ENCODE measurements at places on chromosomes 5 and 9. TPM values are rescaled to one million over a fixed set of nuclear protein-coding genes. Genes with fewer than 3 reads are reported as not detected.

The LAMC3 gene
- total RNA-seq, result 2.9 TPM

The GFPT2 gene
- total RNA-seq, result 40.8 TPM

The ARL10 gene
- 4.4 TPM for total RNA-seq

The SNCAIP gene
- total RNA-seq, result 7.7 TPM

The LCN1 gene
- not detected for total RNA-seq

The SEMA5A gene
- total RNA-seq, result 2.6 TPM

The BHMT2 gene
- 83.1 TPM for total RNA-seq

The SIT1 gene
- 3.8 TPM for total RNA-seq

The LVRN gene
- total RNA-seq, result 125 TPM

The PLCXD3 gene
- total RNA-seq, result 8.1 TPM

The STKLD1 gene
- not detected for total RNA-seq

The RNF183 gene
- total RNA-seq, result not detected

The PTGR1 gene
- 72.9 TPM for total RNA-seq

The CCDC192 gene
- total RNA-seq, result 2.3 TPM

The PPP3R2 gene
- total RNA-seq, result not detected

The LURAP1L gene
- total RNA-seq, result 18.3 TPM

The BASP1 gene
- 20.5 TPM for total RNA-seq

The GRIN1 gene
- total RNA-seq, result not detected

The NR4A3 gene
- 3.8 TPM for total RNA-seq

The TAF11L10 gene
- total RNA-seq, result not detected

The SPINK13 gene
- not detected for total RNA-seq

The POLR3G gene
- total RNA-seq, result 1.2 TPM

The OTP gene
- total RNA-seq, result not detected
